ENCODE measurements at places on chromosomes 13 and 19. TPM values are rescaled to one million over a fixed set of nuclear protein-coding genes. Genes with fewer than 3 reads are reported as not detected.
A peak's percentile ranks its signal among the peaks of the same experiment; 100 is the strongest.

The MEIOSIN gene
- not detected for polyA plus RNA-seq

The RAB3D gene
- polyA plus RNA-seq: not detected

The DIS3 gene
- polyA plus RNA-seq: not detected

The ZNF790 gene
- 7.4 TPM for polyA plus RNA-seq

The SLAIN1 gene
- polyA plus RNA-seq: 6.8 TPM

The ZNF155 gene
- polyA plus RNA-seq: 8.2 TPM

The CEACAM20 gene
- polyA plus RNA-seq: not detected

- DNase-seq: no peak
Measured at GRCh38 chr13:72317346-72318109, 409.9 kb downstream of the MZT1 start.

DNA sequence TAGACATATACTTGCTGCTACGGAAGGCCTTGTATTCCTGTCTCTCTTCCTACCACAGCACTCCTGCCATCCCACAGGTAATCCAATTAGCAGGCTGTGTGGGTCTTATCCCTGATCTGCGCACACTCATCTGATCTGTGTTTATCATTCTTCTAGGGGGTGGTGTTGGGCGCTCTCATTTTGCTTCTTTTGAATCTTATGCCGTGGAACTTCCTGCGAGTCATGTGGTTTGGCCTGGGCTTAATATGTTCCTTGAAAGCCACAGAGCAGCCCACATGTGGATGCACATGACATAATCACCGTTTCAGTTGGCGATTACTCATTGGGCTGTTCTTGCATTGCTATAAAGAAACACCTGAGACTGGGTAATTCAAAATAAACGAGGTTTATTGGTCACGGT, 7.5 kb downstream of the RASA3 start:
- no peak for DNase-seq

DNA sequence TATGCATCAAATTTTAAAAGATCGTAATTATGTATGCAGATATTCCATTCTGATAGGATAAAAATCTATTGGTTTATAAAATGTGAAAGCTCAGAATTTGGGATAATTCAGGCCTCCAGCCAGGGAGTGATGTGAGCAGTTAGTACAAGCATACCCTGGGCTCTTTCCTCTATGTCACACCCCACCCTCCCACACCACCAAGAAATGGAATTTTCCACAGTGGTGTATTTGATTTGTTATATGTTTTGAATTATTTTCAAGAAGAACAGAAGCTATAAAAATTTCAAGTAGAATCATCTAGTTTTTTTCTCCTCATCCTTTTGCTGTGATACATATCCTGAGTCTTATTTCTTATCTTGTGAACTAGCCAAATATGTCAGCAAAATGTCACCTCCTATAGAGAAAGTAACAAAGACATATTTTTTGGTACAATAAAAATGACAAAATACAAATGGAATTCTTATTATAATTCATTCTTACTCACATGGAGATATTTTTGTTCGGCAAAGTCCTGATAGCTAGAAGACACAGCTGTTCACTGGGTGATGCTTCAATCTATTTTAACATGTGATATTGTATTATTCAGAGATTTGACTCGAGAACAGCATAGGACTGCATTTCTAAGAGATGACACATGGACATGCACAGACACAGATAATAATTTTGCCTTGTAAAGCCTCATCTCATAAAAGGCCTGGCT, 61.2 kb upstream of the FRY start:
- no peak for DNase-seq

DNA sequence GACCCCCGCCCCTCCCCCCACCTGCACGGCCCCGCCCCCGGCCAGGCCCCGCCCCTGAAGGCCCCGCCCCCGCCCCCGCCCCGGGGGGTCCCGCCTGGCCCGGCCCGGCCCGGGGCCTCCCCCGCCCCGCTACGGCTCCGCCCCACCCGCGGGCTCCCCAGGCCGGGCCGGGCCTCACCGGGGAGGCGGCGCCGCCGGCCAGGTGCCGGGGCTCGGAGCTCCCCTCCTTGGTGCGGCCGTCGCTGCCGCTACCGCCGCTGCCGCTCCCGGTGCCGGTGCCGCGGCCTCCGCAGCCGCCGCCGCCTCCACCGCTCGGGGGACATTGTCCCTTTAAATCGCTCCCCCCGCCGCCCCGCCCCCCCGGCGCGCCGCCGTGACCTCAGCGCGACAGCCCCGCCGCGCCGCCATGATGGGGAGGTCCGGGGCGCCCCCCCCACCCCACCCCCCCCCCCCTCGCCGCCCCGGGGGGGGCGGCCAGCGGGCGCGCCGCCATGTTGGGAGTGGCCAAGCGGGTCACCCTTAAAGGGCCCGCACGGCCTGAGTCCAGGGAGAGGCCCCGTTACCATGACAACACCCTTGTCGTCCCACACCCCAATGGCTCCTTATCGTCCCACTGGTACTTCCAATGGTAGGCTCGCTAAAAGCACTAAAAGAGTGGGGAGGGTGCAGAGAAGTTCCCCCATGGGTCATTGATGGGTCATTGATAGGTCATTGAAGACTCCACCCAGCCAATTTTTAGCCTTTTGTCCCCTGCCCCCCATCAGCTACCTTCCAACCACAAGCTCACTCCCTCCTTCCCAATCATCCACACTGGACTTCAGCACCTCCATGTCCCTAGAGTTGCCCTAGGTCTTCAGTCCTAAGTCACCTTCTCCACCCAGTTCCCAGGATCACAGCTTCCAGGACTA, at the start of gene WIZ:
TSS of gene WIZ (minus strand) at position 337 of the 908 bp plus-strand sequence. CDS start 1,649 bp downstream, outside the sequence.
- peak; percentile 58 for DNase-seq

DNA sequence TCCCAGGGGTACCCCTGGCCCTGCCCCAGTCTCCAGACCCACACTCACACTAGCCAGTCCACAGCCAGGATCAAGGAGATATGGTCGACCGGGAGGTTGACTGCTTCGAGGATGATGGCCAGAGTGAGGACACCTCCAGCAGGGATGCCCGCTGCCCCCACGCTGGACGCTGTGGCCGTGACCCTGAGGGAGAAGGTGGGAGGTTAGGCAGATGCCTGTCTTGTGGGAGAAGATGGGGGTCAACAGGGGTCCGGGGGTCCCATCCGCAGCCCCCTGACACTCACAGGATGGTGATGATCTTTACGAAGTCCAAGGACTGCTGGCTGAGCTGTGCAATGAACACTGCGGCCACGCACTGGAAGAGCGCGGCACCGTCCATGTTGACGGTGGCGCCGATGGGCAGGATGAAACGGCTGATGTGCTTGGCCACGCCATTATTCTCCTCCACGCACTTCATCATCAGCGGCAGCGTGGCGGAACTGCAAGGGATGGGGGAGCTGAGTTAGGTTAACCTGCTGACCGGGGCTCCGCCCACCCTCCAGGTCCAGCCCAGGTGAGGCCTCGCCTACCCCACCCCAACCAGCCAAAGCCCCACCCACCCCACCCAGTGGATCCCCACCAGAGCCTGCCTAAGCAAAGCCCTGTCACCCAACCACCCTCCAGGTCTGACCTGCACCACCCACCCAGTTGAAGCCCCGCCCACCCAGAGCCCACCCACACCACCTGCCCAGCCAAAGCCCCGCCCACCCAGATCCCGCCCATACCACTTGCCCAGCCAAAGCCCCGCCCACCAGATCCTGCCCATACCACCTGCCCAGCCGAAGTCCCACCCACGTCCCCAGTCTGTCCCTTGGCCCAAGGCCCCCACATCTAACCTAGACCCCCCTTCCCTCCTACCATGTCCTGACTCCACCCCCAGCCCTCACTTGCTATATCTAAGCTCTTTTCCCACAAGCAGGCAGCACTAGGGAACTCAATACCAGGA, 11.2 kb downstream of the SLC1A5 start:
- no peak for DNase-seq

DNA sequence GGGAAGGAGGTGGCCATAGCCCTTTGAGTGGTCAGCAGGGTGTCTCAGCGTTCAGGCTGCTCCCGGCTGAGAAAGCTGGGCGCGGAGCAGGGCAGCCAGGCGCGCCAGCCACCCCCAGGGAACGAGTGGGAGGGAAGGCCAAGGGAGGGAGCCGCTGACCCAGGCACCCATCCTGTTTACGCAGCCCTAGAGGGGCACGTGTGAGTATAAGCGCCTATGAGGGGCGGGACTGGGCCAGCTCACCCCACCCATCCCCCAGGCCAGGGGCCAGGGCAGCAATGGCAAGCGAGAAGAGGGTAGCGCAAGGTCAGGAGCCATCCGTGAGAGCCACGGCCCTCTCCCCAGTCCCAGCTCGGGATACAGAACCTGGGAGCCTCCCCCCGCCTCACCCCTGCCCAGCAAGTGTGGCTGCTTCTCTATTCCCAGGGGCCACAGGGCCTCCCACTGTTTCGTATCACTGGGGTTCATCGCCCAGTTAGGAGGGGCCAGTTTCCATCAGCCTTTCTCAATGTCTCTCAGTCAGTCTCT, 897 bp upstream of the DMKN start:
- no peak for DNase-seq

DNA sequence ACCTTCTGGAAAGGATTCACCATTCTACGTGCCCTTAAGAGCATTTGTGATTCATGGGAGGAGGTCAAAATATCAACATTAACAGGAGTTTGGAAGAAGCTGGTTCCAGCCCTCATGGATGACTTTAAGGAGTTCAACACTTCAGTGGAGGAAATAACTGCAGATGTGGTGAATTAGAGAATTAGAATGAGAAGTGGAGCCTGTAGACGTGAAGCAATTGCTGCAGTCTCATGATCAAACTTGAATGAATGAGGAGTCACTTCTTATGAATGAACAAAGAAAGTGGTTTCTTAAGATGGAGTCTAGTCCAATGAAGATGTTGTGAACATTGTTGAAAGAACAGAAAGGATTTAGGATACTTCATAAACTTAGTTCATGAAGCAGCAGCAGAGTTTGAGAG, 129.1 kb downstream of the TNFRSF19 start:
- no peak for DNase-seq

DNA sequence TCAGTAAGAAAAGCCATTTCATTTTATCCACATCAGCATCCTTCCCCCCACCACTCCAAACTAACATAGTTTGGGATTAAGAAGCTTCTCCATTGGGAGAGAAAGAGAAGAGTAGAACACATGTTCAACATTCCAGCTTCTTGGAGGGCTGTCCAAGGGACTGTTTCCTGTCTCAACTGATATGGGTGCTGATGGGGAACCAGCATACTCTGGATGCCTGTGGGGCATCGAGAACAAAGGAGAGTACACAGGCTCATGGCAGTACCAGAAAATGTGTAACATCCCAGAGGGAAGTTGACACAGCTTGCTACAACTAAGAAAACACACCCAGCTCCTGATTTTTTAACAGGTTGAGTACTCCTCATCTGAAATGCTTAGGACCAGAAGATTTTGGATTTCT, 24.7 kb downstream of the SUCLA2 start:
- DNase-seq: no peak

GRCh38 chr13:106795847-106796246, 227.9 kb upstream of the ARGLU1 start:
- DNase-seq: no peak

DNA sequence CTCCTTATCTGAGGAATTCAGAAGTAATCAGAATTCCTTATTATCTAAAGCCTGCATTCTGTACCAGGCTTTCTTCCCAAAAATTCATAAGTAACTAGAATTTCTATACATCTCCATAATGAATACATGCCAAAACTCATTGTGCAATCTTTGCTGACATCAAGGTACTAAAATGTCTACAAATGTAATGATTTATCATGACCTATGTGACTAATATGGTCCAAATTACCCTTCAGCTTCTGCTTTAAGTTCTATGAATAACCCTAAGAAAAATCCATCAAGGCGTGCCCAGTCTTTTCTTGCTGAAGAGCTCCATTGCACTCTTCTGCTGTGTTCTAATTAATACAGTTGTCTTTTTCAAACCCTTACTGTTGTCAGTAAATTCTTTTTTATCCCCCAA, 58.5 kb upstream of the SLITRK1 start:
- no peak for DNase-seq

- DNase-seq: no peak
Measured at GRCh38 chr13:99990126-99990977, 8.8 kb downstream of the ZIC2 start.

GRCh38 chr19:11091703-11092153, 2.5 kb downstream of the LDLR start:
- DNase-seq: peak; percentile 78

GRCh38 chr19:1315470-1316166, 29.9 kb downstream of the EFNA2 start:
- DNase-seq: peak; percentile 37

GRCh38 chr13:103640606-103641005, 574.4 kb upstream of the SLC10A2 start:
- peak; percentile 70 for DNase-seq

GRCh38 chr13:75023609-75024008, 458.4 kb downstream of the TBC1D4 start:
- DNase-seq: no peak

DNA sequence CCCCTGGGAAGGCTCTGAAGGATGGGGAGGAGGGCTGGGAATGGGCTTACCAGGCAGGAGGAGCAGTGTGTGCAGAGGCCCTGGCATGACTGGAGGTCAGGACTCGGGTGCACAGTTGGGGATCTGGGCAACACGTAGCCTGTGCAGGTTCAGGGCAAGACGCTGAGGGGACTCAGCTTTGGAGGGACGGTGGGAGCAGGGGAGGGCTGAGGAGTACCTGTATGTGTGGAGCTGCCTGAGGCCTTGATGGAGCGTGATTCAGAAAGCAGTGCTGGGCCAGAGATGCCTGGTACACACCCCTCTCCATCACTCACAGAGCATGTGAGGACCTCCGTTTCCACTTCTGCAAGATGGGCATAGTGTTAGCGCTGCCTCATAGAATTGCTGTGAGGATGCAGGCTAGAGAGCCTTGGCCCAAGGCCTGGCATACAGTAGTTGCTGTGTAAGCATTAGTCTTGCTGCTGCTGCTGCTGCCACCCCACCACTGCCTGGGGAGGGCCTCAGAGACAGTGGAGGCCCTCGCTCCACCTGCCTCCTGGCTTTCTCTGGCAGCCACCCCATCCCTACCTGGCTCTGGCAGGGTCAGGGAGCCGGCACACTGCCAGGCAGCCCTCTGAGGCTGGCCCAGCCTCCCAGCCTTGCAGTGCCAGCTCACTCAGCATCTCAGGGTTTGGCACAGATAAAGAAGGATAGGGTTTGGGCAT, 2.4 kb downstream of the PAK4 start:
- DNase-seq: no peak

DNA sequence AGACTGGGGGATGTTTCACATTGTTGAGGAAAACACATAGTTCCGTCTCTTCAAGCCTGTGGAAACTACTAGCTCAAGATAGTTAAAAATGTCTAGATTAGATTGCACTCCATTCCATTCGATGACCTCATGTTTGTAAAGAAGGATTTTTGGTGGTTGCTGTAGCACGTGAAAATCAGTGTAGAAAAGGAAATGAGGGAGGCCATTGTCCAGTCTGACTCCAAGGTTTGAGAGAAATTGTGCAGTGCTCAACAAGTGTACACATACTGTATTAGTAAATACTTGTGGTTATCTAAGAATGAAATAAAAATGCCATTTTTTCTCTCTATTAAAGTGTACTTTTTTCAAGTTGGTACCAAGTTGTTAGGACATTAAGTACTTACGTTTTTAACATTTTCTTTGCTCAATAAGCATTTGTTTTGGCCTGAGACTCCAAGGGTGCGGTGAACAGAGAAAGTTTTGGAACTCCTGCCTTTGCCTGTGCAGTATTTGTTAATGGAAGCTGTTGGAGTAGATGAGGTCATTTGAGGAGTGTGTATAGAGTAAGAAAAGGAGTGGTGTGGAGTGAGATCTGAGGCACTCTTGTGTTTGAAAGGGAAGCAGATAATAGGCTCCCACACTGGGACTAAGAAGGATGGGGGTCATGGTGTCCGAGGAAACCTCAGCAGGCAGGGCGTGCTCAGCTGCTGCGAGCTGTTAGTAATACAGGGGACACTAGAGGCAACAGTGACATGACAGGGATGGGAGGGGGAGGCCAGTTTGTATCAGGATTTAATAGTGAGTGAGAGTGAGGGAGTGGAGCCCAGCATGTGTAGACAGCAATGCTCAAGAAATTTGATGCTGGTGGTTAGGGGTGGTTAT, 4.4 kb downstream of the WASF3 start:
- no peak for DNase-seq

Data from muscle of arm (tissue), 14 donors.